Amniotic epithelial cell (primary cell): ENCODE measurements at places on chromosomes 12 and 14.
A peak's percentile ranks its signal among the peaks of the same experiment; 100 is the strongest.

DNA sequence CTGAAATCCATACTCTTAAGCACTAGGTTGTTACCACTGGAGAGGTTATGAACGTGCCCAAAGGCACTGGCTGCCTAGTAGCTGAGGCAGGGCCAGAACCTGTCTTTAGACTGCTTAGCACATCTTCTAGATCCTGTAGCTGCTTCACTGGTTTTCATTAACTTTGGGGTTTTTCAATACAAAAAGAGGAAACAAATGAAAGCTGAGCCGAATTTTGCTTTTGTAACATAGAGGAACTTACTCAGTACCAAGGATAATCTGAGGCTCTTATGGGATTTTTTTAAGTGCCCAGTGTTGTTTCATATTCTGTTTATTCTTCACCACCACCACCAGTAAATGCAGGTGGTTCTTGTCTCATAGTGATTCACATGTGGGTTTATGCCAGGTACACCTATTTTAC, 396.1 kb downstream of the RAD51B start:
- DNase-seq: no peak

- no peak for DNase-seq
These were observed 58.9 kb upstream of the SRRM4 start for GRCh38 chr12:118922405-118922804.

GRCh38 chr12:1322821-1323220, 271.6 kb downstream of the FBXL14 start:
- DNase-seq: peak; percentile 5

- peak; percentile 14 for DNase-seq
These were observed 38.5 kb upstream of the FGF6 start for GRCh38 chr12:4483885-4484823.

- DNase-seq: no peak
These were observed 165.4 kb upstream of the LRIG3 start for GRCh38 chr12:59085690-59086089.

GRCh38 chr14:97143011-97143410, 345.8 kb downstream of the VRK1 start:
- DNase-seq: no peak

- DNase-seq: peak; percentile 17
These were observed 63.6 kb downstream of the TMCC3 start for GRCh38 chr12:94586589-94587259.

DNA sequence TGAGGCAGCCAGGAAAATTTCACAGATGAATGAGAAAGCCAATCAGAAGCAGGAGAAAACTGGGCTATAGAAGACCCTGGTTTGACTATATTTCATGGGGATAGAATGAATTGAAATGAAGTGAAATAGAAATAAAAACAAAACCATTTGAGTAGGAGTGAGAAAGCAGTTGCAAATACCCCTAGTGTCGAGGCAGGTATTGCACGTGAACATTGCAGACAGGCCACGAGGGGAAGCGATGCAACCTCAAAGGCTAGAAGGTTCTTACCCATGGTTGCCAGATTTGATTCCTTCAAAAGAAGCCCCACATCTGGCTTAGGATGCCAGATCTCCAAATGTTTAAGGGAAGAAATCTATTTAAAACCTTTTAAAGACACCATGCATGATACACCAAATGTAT, 648.9 kb downstream of the VRK1 start:
- DNase-seq: no peak

DNA sequence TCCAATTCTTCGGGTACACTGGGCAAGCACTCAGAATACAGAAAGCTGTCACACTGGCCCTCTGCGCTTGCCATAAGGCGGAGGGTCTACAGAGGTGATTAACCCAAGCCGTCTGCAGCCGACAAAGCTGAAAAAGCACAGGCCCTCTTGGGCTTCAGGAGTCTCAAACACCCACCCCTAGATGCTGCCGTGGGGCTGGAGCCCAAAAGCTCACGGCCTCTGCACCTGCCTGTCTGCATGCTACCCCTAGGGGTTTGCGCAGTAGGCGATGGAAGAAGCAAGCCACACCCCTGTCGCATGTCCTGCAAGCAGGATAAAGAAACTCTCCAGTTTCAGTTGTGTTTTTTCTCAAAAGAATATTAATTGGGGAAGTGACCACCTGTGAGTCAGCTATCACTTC, 118.8 kb upstream of the PLEKHA5 start:
- DNase-seq: no peak

DNA sequence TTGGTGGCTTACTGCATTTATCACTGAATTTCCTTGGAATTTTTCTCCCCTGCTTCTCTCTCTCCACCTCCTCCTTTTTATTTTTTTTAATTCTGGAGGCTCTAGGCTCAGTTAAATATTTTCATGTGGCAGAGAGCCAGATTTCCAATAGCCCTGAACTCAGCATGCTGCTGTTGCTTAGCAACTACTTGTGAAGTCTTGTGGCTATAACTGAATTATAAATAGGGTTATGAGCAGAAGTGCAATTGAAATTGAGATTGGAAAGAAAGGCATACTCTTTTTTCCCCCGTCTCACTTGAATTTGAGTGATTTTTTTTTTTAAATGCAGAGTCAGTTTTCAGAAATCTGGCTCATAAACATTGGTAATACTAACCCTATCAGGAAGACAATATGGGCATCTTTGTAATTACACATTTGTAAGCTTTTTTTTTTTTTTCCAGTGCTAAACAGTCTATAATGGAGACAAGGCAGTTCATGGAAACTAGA, 38.3 kb downstream of the ATF7IP start:
- DNase-seq: peak; percentile 75

GRCh38 chr12:98423963-98424362, 91.4 kb upstream of the TMPO start:
- no peak for DNase-seq

DNA sequence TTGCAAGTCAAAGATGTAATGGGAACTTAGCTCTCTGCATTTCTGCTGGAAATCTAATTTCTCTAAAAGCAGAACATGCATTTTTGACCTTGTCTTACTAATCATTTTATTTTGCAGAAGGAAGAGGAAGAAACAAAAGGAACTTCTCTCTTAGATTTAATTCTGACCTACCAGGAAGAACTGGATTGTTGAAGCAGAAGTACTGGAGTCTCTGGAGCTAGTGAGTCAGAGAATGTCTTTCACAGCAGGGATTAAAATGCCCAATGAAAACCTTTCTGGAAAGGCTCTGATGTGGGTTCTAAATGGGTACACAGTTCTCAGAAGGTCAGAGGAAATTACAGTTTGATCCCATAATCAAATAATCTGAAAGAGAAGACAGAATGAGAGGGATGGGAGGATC, 70.8 kb upstream of the GNG2 start:
- peak; percentile 36 for DNase-seq

GRCh38 chr14:23079716-23080115, 15.2 kb downstream of the ACIN1 start:
- DNase-seq: peak; percentile 65

GRCh38 chr14:104688505-104689108, 811 bp upstream of the INF2 start:
- no peak for DNase-seq

DNA sequence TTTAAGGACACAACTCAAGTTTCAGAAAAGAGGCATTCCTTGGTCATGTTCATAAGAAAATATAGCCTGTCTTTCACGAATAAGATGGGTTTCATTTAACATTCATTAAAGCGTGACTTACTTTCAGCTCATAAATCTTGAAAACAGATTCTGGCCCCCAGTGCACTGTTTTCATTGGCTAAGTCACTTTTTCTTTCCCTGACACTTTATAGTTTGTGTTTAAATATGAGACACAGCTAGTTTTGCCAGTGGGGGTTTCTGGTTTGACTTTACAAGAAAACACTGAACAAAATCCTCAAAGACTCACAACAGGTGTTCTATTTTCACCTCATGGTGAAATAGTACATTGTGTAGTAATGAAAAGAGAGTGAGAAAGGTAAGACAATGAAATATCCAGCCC, 65.9 kb downstream of the PHLDA1 start:
- DNase-seq: no peak

GRCh38 chr14:31660191-31660590, 99.0 kb downstream of the NUBPL start:
- no peak for DNase-seq

GRCh38 chr12:99861731-99862130, 123.0 kb downstream of the ANKS1B start:
- DNase-seq: no peak

DNA sequence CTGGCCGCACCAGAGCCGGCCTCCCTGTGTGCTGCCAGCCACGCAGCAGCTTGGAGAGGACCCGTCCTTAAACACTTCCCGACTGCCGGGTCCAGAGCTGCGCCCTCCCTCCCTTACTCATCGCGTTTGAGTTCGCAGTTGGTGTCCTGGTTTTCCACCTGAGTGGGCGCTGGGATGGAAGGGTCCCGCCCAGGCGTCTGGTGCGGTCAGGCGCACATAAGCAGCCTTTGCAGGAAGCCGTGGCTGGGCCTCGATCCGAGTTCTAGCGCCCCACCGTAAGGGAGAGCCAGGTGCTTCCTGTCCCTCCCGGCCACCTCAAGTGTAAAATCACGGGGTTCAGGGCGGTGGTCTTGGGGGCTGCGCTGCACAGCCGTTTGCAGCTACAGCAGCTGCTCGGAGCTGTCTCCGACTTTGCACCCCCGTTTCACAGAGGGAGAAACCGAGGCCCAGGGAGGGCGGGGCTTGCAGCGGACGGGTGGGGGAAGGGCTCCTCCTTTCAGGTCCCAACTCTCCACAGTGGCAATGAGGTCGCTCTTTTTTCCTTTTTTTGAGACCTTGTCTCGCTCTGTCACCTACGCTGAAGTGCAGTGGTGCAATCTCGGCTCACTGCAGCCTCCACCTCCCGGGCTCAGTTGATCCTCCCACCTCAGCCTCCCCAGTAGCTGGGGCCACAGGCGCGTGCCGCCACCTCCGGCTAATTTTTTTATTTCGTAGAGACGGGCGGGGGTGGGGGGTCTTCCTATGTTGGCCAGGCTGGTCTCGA, 51.3 kb downstream of the LRCOL1 start:
- no peak for DNase-seq

GRCh38 chr14:33342299-33342974, 403.8 kb downstream of the NPAS3 start:
- DNase-seq: no peak

- no peak for DNase-seq
These were observed 37.4 kb upstream of the HIGD1C start for GRCh38 chr12:50914872-50915484.

DNA sequence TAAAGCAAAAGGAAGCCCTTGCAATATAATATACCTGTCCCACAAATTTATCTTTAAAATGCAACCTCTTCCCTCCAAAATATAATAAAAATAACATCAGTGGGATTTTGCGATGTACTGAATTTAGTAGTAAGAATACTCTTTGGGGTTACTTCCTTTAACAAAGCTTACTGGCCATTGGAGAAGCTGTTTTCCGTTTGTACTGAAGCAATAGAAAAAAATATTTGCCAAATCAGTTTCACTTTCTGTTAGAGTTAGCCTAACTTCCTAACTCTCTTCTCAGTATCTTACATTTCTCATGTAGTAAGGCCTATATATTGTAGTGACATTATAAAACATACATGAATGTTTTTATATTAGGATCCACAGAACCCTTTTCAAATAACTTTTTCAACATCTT, 3.7 kb downstream of the MAX start:
- DNase-seq: peak; percentile 31

- peak; percentile 58 for DNase-seq
These were observed 43.1 kb downstream of the LIMA1 start for GRCh38 chr12:50240096-50240791.

- DNase-seq: no peak
These were observed 1.2 kb upstream of the DDN start for GRCh38 chr12:49000346-49000745.

DNA sequence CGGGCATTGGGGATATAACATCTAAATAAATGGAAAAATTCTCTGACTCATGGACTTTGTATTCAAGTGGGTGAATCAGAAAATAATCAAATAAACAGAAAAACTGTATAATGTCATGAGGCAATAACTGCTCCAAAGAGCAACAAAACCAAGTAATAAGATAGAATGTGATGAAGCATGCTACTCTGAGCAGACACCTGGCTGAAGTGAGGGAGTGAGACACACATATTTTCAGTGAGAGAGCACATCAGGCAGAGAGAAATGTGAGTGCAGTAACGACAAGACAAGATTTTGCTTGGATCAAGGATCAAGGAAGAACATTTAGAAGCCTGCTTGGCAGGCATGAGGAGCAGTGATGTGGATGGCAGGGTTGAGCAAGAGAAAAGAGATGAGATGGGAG, 75.8 kb upstream of the CCDC91 start:
- DNase-seq: peak; percentile 61

DNA sequence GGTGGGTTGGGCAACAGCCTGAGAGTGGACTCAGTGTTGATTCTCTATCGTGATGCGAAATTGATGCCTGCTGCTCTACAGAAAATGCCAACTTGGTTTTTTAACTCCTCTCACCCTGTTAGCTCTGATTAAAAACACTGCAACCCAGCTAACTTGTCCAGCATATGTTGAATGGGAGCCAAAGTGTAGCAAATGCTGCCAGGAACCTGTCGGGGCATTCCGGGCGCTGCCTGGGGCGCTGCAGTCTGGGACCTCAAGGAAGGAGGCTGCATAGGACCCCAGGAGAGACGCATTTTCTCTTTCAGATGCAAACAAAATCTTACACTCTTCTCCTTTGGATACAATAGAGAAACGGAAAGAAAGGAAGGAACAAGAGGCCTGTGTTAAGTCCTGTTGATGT, 3.9 kb downstream of the B3GNT4 start:
- DNase-seq: no peak

DNA sequence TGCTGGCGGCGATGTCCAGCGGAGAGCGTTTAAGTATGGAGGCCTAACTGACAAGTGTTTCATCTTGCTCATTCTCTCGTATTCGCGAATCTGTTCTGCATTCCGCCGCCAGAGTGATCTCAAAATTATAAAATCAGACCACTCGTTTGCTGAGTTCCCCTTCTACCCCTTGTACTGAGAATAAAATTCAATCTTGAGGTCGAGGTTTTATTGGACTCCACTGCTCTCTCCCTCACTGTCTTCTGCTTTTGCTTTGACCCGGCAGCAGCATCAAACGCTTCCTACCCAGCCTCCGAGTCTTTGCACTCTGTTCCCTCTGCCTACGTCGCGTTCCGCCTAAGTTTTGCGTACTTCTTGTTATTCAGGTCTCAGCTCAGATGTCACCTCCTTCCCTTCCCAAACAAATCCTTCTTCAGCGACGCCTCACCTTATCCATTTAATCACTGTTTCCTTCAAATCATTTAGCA, 462 bp downstream of the KNTC1 start:
- DNase-seq: no peak

GRCh38 chr12:124044809-124045321, 71.8 kb downstream of the ZNF664 start:
- no peak for DNase-seq

DNA sequence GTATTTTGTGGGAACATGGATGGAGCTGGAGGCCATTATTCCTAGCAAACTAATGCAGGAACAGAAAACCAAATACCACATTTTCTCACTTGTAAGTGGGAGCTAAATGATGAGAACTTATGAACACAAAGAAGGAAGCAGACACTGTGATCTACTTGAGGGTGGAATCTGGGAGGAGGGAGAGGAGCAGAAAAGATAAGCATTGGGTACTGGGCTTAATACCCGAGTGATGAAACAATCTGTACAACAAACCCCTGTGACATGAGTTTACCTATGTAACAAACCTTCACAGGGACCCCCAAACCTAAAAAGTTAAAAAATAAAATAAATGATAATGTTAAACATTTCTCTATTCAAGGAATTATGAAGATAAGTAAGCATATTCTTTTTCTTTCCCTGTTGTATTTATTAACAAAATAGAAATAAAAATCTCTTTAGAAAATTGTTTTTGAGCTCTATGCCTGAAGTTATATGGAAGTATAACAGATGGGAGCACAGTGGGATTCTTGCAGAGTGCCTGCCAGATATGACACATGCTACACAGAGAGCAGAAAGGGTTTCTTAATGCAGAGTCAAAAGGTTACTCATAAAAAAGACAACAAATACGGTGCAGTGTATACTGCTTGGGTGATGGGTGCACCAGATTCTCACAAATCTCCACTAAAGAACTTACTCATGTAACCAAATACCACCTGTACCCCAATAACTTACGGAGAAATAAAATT, 52.0 kb upstream of the SYNE2 start:
- DNase-seq: peak; percentile 47
